ENCODE measurements at places on chromosomes 1 and 21.

DNA sequence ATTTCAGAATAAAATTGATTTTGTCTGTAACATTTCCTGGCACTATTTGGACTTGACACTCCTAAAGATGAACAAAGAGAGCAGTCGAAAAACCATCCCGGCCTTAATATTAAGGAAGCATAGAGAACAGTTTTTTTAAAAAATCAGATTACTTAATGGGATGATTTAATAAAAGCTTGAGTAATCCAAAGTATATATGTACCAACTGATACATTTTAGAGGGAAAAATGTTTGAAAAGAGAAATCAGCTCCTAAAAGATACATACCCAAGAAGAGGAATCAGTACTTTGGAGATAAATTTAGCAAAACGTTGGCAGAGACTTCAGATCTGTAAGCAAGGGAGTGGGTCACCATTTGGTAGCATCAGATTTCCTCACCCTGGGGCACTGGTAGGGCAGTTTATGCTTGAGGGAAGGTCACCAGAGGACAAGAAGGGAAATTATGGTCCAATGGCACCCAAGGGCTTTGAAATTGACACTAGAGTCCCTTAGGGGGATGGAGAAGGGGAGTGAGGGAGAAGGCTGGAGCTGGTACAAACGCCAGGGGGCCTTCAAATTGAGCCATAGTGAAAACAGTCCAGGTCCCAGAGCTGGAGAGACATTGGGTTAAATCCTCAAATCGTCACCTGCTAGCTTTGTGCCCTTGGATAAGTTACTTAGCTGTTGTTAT lies 5.9 kb downstream of the SLAMF7 start:
- no peak for DNase-seq

- no peak for DNase-seq
Measured at GRCh38 chr1:18805150-18805879, 54.1 kb downstream of the TAS1R2 start.

DNA sequence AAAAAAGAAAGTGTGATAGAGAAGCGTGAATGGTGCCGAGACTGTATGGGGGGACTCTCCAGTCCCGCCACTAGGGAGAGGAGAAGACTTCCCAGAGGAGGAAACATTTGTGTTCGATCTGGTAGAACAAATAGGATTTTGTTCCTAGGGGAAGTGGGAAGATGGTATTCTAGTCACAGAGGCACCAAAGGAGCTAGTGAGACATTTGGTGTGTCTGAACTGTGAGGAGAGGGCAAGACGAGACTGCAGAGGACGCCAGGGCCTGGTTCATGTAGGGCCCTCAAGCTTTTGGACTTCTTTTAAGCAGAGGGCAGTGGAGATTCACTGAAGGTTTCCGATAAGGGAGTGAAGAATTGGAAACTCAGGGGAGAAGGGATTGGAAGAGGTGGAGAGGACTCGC lies 2.9 kb downstream of the BTBD19 start:
- DNase-seq, result no peak

GRCh38 chr1:43381612-43382011 lies 8.0 kb downstream of the MED8 start:
- DNase-seq, result no peak

GRCh38 chr1:41800311-41800829 lies 118.4 kb downstream of the HIVEP3 start:
- DNase-seq, result no peak

All from stimulated activated CD8-positive, alpha-beta memory T cell treated with anti-CD3 and anti-CD28 coated beads, Interleukin-7, amount 100 ng/mL, for 48 hours (primary cell).